LHCN-M2 (cell line): ENCODE measurements at places on chromosomes 7 and 10.

DNA sequence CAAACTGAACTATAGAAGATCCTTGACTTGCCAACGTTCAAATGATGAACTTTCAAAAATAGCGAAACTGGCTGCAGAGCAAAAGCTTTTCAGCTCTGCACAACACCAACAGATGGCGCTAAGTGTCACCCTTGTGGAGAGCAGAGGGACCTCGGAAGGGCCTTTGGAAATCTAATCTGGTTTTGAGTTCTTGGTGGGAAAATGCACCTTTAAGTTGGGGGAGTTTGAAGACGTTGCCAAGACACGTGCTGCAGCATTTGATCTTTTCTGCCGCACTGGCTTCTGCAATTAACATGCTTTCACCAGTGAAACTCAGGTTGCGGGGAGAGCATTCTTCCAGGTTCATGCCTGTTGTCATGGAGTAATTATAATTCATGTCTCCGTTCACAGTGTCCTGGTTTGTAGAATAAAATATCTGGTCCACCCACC lies 26.3 kb upstream of the WDR11 start:
- DNase-seq, result peak; percentile 1

DNA sequence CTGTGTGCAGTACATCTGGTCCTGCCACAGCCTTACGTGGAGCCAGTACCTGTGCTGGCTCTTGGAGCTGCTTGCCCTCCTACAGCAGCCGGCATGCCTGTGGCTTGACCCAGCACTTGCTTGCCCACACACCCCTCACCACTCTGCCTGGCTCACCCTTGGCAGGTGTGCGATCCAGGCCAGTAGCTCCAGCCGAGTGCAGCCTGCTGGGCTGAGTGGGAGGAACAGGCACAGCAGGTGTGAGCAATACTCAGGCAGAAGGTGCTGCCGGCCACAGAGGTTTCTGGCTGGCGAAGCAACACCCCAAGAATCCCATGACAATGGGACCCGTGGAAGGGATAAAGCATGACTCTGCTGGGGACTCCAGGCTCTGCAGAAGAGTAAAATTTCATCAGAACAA lies 173.5 kb upstream of the ADCY1 start:
- no peak for DNase-seq

GRCh38 chr10:11473128-11473760 lies 138.2 kb downstream of the USP6NL start:
- no peak for DNase-seq

DNA sequence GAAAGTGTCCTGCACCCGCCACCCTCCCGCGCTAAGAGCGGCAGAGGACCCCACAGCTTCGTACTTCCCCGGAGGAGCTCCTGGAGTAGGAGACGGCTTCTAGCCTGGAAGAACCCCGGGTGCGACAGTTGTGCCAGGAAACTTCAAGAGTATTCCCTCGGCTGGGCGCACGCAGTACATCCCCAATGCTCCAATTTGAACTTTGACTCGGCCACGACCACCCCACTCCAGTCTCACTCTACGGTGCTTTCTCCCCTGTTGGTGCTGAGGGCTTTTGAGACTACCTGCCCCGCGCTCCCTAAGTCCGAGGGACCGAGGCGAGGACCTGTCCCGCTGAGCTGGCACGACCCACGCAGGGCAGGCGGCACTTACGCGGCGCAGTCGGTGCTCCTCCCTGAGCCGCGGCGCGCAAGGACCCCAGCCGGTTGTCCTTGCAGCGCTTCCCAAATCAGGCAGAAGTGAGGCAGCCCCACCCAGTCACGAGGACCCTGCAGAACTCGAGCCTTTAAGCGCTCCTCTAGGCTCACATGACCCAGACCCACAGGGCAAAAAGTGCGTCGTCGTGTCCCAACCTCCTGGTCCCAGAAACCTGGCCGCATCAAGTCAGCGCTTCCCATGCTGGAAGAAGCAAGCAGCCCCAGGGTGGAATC lies at the start of gene CPVL:
Gene CPVL, minus strand, starts transcription at position 481 of the 650 bp plus-strand sequence. CDS start 25,476 bp downstream, outside the sequence.
- DNase-seq, result no peak

GRCh38 chr7:71974611-71975010 lies 437.5 kb downstream of the CALN1 start:
- no peak for DNase-seq

- peak; percentile 5 for DNase-seq
These were observed 45.5 kb downstream of the DPYSL4 start for GRCh38 chr10:132232023-132232951.

DNA sequence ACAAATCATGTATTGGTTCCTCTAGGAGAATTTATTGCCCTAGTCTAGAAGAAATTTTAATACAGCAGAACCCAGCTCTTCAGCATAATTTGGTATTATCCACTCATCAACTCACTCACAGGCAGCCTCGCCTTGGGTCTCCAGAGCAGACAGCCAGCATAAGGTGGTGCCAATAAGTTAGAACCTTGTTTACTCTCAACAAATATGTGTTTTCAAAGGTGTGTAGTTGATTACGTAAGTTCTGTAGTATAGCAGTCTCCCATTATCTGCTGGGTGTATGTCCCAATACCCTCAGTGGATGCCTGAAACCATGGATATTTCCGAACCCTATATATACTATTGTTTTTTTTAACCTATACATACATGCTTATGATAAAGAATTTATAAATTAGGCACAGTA lies 522.5 kb upstream of the LRRN3 start:
- no peak for DNase-seq

DNA sequence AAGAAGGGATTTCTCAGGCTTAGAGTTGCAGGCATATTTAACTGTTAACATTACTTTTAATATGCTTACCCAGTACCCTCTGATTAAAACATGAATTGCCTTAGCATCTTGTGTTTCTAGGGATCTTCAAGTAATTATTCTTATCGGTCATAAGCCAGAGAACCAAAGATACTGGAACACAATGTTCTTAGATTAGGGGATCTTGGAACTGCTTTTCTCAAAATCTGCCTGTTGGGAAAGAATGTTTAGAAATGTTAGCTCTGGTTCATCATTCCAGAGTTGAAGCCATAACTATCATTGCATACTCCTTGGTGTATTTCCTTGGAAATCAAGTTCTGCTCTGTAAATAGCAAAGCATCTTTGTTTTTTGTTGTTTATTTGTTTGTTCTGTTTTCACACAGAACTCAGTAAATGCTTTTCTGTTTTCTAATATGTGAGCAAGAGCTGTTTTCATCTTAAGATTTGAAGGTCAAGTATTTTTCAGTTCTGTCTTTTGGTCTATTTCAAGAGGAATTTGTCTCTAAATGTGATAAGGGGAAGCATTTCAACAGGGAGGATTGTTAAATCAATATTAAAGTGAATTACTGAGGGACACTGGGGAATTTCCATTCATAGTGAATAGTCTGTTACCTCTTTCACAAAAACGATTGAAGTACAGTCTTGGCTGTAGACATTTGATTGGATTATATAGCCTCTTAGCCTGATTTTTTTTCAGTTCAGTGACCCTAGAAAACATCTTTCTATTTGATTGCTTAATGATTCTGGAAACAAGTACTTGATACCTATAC lies 103.2 kb upstream of the CYP26C1 start:
- no peak for DNase-seq

- DNase-seq, result no peak
These were observed 405.9 kb downstream of the ADRA2A start for GRCh38 chr10:111482621-111483216.

GRCh38 chr7:107995184-107996071 lies 7.5 kb downstream of the LAMB1 start:
- DNase-seq, result peak; percentile 99

DNA sequence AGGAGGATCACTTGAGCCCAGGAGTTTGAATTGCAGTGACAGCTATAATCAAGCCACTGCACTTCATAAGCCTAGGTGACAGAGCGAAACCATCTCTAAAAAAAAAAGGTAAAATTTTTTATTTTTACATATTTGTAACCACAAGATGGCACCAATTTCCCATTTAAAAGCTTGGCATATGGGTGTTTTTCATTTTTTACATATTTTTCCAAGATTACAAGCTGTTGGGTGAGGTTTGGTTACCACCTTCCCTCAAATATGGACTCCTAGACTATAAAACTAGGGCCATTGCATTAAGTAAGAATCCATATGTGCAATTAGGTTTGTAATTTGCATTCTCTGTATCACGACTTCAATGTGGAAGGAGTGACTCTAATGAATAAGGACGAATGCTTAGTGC lies 129.3 kb upstream of the ACBD5 start:
- no peak for DNase-seq

- DNase-seq, result no peak
These were observed 57.1 kb downstream of the AOC1 start for GRCh38 chr7:150909200-150909995.

DNA sequence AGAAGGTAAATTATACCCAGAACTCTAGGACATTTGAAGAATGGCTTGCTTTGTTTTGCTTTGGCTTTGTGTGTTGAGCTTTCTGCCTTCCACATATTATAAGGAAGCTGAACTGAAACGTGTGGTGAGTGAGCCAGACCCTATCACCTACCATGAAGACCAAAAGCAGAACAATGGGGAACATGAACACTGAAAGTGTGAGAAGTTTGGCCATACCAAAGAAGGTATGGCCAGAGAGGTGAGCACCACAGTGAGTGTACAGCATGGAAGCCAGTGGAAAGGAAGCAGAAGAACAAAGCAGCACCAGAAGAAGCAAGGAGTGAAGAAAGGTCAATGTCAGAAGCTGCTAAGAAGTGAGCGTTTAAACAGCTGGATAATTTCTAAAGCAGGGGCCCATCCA lies 59.7 kb upstream of the CCDC71L start:
- DNase-seq, result no peak

GRCh38 chr7:107767391-107767790 lies 23.4 kb downstream of the CBLL1 start:
- DNase-seq, result no peak

DNA sequence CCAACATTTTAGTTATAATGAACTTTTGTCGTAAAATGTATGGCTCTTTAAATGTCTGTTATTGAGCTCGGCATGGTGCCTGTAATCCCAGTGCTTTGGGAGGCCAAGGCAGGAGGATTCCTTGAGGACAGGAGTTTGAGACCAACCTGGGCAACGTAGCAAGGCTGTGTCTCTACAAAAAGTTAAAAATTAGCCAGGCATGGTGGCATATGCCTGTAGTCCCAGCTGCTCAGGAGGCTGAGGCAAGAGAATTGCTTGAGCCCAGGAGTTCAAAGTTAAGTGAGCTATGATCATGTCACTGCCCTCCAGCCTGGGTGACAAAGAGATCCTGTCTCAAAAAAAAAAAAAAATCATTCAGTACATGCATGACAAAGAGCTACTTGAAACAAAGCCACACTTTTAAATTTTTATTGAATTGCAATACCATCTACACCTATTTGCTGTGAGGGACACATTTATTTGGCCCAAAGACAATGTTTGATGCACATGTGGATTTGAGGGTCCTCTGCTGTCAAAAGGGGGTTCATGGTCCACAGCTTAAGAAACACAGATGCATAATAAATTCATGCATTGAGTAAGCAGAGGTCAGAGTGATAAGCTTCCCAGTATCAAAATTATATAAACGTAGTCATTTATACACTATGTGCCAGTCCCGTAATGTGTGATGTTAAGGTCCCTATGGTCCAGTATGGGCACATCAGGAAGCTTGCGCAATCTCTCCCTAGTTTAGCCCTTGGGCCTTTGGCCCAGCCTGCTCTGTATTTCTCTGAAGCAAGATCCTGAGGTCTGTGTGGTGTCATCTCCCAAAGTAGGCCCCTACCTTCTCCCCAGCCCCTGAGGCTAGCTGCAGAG lies 4.4 kb upstream of the MALSU1 start:
- no peak for DNase-seq

DNA sequence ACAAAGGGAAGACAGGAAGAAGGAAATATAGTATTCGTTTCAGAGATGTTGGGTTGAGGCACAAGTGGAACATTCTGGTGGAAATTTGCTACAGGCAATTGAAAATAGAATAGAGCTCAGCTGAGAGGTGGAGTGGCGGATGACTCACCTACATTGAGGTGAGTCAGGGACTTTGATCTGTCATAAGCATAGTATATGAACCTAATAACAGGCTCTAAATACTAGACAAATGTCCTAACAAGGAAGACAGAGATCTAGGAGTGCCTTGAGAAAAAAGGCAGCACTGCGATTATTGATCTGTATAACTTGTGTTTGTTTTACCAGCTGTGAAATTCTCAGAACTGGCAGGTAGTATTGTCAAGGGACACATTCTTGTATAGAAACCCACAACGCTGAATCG lies 907 bp upstream of the IFRD1 start:
- peak; percentile 43 for DNase-seq

GRCh38 chr7:91089382-91089963 lies 174.8 kb upstream of the FZD1 start:
- peak; percentile 63 for DNase-seq

DNA sequence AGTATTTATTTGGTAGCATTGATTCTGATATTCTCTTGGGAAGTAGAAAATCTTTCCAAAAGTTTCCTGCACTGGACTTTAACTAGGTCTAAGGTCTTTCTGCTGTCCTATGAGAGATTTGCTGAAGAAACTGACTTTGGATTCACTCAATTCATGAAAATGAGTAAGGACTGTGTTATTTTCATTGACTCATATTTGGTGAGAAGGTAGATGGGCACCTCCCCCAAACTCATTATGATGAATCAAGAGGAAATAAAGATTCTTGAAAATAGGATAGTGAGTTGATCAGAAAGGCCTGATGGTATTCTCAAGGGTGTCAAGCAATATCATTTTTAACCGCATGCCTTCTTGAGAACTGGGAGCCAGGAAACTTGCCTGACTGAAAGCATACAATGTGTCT lies 110.3 kb downstream of the RNF133 start:
- DNase-seq, result no peak

DNA sequence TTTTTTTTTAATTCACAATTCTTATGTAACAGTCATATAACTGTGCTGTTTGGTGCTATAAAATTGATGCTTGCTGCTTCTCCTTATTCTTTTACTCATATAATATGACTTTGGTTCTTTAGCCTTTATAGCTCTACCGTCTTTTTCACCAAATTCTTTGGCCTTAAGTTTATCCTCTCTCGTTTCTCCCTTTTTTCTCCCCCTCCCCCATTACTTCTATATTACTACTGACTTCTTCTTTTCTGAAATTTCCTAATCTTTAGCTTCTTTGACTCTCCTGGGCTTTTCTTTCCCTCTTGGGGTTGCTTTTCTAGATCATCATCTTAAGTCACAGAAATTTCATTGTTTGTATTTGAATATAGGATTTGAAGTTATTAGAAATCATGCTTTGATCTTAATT lies 3.8 kb downstream of the BCCIP start:
- DNase-seq, result no peak

DNA sequence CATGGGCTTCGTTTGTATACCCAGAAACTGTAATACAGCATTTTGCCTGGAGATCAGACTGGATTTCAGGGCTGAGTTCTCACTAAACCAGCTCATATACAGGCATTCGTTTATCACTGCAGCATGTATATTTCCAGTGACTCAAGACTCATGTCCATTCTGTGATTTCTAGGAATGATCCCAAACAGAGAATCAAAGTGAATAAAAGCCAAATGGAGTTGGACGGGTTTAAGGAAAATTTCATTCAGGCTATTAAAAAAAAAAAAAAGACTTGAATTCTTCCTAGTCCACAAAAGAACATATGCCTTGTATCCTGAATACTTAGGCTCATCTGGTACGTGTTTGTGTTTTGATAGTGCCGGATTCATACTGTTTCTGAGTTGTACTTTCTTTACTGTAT lies 46.8 kb downstream of the TET1 start:
- no peak for DNase-seq

DNA sequence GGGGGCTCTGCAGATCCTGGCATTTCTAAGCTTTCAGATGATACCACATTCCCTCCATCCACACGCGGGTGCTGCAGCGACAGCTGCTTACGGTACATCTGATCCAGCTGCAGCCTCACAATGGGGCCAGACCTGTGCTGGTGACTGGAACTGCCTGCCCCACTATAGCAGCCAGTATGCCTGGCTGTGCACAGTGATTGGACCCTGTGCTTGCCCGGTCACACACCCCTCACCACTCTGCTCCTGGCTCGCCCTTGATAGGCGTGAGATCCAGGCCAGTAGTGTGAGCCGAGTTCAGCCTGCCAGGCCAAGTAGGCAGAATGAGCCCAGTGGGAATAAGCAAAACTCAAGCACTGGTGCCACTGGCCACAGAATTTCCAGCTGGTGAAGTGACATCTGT lies 164.8 kb downstream of the NRBF2 start:
- no peak for DNase-seq
